Heart left ventricle (tissue), 16 donors: ENCODE measurements at places on chromosomes 6 and 20. TPM values are rescaled to one million over a fixed set of nuclear protein-coding genes. Genes with fewer than 3 reads are reported as not detected.

PAK1IP1 gene
- 7.9 TPM for polyA plus RNA-seq

WFDC10B gene
- polyA plus RNA-seq, result not detected

ZNF165 gene
- 0.46 TPM for polyA plus RNA-seq

CST4 gene
- not detected for polyA plus RNA-seq

CABLES2 gene
- 10.7 TPM for polyA plus RNA-seq

KIF25 gene
- polyA plus RNA-seq, result 0.15 TPM

CLPSL2 gene
- not detected for polyA plus RNA-seq

NOP56 gene
- 42.3 TPM for polyA plus RNA-seq

APOM gene
- 6.6 TPM for polyA plus RNA-seq

TREM1 gene
- 0.38 TPM for polyA plus RNA-seq

RFX6 gene
- not detected for polyA plus RNA-seq

DEFB132 gene
- polyA plus RNA-seq, result not detected

CST9L gene
- polyA plus RNA-seq, result not detected

C6orf132 gene
- polyA plus RNA-seq, result 0.30 TPM

ALDH8A1 gene
- polyA plus RNA-seq, result 0.08 TPM

ADGRB3 gene
- polyA plus RNA-seq, result 0.67 TPM

RAMACL gene
- polyA plus RNA-seq, result 0.35 TPM

TCF19 gene
- 2.6 TPM for polyA plus RNA-seq

EYA2 gene
- polyA plus RNA-seq, result 0.35 TPM

ACSS1 gene
- polyA plus RNA-seq, result 78.9 TPM

GSTA2 gene
- not detected for polyA plus RNA-seq

SPATA2 gene
- polyA plus RNA-seq, result 4.3 TPM
